ENCODE measurements at places on chromosomes 6 and 20. TPM values are rescaled to one million over a fixed set of nuclear protein-coding genes. Genes with fewer than 3 reads are reported as not detected.

RIPPLY2 gene
- not detected for total RNA-seq

ATP6V1G2 gene
- 2.3 TPM for total RNA-seq

GRCh38 chr6:21996425-21997118, 300.3 kb downstream of the PRL start:
- peaks cover 10% of the 10 kb centered on the region for H3K27me3 ChIP-seq
- H3K4me3 ChIP-seq, result no peak overlapping the region
- no peak for DNase-seq
- H3K36me3 ChIP-seq, result no peaks in the 10 kb centered on the region
- H3K4me1 ChIP-seq, result peaks cover 5% of the 10 kb centered on the region

- H3K27ac ChIP-seq, result no peak overlapping the region
- H3K36me3 ChIP-seq, result no peaks in the 10 kb centered on the region
- no peaks in the 10 kb centered on the region for H3K4me1 ChIP-seq
- H3K4me3 ChIP-seq, result no peak overlapping the region
These were observed 106.3 kb downstream of the BANF2 start for GRCh38 chr20:17806107-17806506.

- no peak overlapping the region for H3K4me3 ChIP-seq
- H3K4me1 ChIP-seq, result no peaks in the 10 kb centered on the region
- no peaks in the 10 kb centered on the region for H3K36me3 ChIP-seq
- peaks cover 26% of the 10 kb centered on the region for H3K27me3 ChIP-seq
- H3K27ac ChIP-seq, result no peak overlapping the region
These were observed 6.2 kb upstream of the BANF2 start for GRCh38 chr20:17693444-17694001.

All from natural killer cell treated with Interleukin-12 subunit alpha and Interleukin-12 subunit beta and Interleukin-15 and Interleukin-18, amount 100 ng/mL, for 72 hours (primary cell).